Activated T-cell treated with anti-CD3 and anti-CD28 coated beads for 48 hours (primary cell): ENCODE measurements at places on chromosomes 6 and 20.

DNA sequence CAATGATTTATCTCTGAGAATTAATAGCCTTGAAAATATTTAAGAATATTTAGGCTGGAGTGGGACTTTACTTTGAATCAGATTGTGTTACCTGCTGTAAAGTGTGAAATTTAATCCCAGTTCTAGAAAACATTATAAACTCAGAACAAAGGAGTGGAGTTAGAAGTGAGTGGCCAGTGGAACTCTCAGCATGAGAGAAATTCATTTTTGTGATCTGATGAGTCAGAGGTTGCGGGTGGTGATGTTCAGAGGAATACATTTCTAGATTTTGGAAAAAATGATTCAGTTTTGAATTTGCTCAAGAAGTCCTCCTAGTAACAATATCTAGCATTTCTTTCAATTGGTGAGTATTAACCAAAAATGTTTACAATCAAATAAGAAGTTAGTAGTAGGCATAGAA lies 167.5 kb downstream of the ZFAND3 start:
- DNase-seq: no peak

DNA sequence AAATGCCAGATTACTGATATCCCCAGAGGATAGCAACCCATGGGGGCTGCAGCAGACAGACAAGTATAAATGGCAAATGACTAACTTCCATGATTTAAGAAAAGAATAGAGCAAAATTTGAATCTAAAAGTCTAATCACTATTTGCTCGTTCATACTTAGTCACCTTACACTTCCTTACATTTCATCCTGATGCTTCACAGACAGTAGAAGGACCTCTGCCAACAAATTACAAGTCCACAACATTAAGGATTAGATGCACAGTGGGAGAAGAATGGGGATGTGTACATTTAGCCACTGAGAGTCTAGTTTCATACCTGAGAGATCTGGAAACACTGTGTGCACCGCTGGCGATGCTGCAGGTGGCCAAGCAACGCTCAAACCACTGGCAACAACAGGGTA lies 72.4 kb downstream of the FYN start:
- DNase-seq: no peak

DNA sequence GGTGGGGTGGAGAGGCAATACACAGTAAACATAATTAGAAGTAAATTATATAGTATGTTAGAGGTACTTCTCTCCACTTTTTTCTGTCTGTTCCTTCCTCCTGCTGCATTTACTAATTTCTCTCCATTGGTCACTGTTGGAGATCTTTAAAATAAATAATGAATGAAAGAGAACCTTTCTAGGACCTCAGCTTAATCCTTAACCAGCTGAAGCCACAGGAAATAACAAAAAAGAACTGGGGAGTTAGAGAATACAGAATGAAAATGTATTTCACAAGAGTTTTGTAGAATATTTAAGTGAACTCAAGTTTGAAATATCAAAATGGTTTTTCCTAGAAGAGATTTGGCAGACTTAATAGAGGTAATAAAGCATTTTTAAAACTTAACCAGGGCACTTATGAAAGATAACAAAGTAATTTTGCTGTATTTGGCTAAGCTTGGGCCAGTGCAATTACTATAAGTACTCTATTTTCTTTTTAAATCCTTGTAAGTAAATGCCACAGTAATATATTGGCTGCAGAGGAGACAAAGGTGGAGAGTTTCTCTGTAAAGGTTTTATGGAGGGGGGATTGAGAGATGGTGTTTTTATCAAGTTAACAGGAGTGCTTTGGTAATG lies 405.0 kb downstream of the CDKAL1 start:
- DNase-seq: no peak

DNA sequence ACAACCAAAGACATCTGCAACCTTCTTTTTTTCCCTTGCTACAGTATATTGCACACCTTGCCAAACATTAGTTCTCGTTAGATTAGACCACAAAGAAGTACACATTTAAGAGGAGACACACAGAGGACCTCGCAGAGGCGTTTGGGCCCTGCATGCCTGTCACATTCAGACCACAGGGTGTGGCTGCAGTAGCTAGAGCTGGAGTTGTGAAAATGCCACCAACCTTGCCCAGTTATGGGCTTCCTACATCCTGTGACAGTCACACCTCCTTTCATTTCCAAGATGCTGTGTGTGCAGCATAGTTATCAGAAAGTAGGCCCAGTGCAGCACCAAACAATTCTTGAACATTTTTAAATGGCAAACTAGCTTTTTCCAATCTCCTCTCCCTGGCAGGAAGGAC lies 2.4 kb downstream of the SYNE1 start:
- no peak for DNase-seq

GRCh38 chr20:64207641-64208590 lies 43.7 kb downstream of the MYT1 start:
- DNase-seq: no peak

GRCh38 chr6:138250513-138251247 lies 32.4 kb upstream of the PBOV1 start:
- DNase-seq: no peak

DNA sequence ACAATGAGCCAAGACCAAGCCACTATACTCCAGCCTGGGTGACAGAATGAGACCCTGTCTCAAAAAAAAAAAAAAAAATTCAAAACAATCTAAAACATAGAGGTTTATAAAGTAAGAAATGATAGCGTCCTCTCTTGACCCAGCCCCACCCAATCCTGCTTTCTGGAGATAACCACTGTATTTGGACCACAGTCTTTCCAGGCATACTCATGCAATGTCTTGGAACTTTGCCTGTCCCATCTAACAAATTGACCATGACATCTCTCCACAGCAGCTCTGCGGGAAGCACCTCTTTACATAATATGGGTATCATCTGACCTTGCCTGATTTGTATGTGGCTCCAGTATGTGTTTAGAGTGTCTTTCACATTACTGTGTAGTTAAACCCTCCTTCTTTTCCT lies 9.1 kb upstream of the SHLD1 start:
- no peak for DNase-seq

DNA sequence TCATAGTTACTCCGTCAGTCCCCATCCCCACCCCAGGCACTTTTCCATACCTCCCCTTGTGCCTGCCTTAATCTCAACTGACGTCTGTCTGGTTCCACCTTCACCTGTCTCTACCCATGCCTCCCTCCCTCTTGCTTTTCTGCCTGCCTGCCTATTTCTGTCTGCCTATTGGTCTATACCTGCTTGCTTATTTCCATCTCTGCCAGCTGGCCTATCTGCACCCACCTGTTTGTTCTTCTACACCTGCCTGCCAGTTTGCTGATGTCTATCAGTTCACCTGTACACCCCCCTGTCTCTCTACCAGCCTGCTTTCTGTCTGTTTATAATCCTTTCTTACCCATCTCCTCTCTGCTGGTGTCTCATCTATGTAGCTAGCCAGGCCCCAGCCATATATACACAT lies 87.5 kb downstream of the RALGAPA2 start:
- no peak for DNase-seq
